ENCODE measurements at places on chromosomes 2 and 18. TPM values are rescaled to one million over a fixed set of nuclear protein-coding genes. Genes with fewer than 3 reads are reported as not detected.

- DNase-seq: no peak
Measured at GRCh38 chr2:16253291-16253690, 312.9 kb downstream of the MYCN start.

DNA sequence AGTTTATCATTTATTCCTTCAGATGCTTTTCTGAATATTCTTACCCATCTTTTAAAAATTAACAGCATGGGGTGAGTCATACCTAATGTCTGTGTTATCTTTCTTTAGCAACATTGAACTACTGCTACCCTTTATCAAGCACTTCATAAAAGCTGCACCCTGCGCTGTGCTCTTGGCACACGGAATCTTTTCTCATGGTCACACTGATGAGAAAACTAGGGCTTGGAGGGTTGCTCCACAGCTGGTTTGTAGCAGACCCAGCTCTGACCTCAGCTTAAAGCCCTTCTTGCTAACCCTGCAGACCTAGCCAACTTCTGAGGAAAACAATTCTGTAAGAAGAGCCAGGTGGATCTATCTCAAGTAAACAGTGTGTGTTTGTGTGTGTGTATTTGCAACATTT is 106.3 kb downstream of the RNF144A start:
- DNase-seq: no peak

DNA sequence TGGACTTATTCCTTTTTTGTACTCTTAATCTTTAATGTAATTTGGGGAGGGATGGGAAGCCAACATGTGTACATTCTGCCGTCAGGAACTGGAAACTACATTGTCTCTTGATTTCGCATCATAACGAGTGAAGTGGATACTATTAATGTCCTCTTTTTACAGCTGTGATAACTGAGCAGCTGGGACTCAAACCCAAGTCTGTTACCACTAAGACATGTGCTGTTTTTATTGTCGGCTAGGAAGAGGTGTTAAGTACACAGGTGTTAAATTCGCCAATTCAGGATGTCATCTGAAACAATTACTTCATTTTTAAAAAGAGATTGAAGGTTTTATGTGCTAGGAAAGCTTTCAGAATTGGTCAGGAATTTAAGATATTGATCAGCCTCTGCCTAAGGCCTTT is 6.9 kb downstream of the GMCL1 start:
- no peak for DNase-seq

- peak; percentile 17 for DNase-seq
Measured at GRCh38 chr2:75221862-75222261, 22.5 kb upstream of the TACR1 start.

CROCC2 gene
- polyA plus RNA-seq: not detected

DNA sequence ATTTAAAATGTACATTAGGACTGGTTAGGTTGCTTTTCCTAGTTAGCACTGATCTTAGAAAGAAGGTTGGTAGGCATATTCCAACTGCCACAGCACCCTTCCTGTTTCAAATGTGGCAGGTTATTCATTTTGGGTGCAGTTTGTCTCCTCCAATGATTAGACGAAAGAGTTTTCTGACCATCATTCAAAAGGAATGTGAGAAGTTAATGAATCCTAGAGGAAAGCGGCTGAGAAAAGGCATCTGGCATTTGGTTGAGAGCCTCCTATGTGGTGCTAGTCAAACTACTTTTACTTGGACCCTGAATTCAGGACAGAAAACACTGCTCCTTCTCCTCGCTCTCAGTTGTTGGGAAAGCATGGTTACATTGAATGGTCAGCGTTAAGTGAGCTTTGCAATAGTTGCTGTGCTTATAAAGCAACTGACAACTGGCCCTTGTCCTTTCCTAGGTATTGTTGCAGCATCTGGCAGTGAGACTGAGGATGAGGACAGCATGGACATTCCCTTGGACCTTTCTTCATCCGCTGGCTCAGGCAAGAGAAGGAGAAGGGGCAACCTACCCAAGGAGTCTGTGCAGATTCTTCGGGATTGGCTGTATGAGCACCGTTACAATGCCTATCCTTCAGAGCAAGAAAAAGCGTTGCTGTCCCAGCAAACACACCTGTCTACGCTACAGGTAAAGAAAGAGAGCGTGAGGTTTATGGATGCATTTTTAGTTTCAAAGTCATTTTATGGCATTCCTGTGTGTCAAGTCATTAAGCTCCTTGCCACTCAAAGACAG is 6.1 kb downstream of the TGIF1 start:
- no peak for DNase-seq

LYG1 gene
- polyA plus RNA-seq: 0.70 TPM

SETBP1 gene
- polyA plus RNA-seq: 2.6 TPM

GRCh38 chr2:43737855-43738254 is 36.0 kb upstream of the DYNC2LI1 start:
- no peak for DNase-seq

- no peak for DNase-seq
Measured at GRCh38 chr2:19045151-19045550, 313.3 kb downstream of the OSR1 start.

- DNase-seq: no peak
Measured at GRCh38 chr2:78260861-78261260, 738.7 kb upstream of the LRRTM4 start.

- peak; percentile 80 for DNase-seq
Measured at GRCh38 chr2:71882949-71883472, 264.7 kb downstream of the CYP26B1 start.

LYG2 gene
- not detected for polyA plus RNA-seq

DNA sequence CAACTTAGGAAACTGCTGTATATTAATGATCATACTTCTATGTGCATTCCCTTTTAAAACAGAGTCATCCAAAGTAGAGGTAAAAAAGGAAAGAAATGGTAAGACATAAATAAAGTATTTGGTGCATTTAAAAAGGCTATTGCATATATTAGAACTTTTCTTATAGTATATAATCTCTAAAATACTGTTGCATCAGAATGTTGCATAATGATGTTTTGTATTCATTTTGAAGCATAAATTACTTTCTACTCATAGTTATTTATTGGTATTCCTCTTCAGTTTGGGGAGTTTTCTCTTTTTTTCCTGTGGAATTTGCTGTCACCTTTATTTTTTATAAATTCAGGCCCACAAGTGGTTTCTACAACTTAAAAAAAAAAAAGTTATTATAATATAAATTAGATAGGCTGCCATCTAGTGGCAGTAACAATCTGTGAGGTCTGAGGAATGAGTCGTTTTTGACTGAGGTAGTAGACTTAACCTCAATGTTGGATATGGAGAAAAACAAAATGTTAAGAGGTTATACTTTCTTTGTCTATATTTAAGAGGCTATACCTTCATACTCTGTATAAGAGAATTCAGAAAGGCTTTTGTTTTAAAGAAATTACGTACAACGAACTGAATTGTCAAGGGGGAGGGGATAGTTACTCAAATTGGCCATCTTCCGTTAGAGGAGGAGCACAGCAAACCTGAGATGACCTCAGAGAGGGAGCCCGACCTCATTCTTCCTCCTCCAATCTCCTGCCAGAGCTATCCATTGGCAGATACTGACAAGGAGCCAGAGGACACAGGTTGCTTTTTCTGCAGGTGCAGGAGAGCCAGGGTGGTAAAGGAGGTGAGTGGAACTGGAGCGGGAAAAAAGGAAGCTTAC is 23.8 kb downstream of the ANKAR start:
- peak; percentile 16 for DNase-seq

DNA sequence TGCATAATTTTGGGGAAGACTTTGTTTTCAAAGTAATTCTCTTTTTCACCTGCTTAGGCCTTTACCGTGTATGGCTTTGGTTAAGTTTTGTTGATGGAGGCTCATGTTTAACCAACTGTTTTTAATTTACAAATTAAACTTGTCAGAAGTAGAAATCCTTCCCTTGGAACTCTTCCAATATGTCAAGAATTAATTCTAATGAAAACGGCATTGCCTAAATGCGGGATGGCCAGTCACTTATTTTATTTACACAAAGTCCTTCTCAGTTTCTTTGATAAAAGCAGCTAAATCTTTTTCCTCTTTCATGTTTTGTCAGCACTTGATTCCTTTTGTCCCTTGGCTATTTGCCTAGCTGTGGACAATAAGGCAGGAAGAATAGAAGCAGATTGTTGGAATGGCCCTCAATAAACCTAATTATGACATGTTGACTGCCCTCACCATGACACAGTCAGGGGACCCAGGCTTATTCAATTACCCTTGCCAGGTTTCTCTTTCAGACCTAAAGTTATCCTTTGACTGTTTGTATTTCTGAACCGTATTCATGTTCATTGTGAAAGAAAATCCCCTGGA is 26.3 kb downstream of the PAX3 start:
- DNase-seq: no peak

DNA sequence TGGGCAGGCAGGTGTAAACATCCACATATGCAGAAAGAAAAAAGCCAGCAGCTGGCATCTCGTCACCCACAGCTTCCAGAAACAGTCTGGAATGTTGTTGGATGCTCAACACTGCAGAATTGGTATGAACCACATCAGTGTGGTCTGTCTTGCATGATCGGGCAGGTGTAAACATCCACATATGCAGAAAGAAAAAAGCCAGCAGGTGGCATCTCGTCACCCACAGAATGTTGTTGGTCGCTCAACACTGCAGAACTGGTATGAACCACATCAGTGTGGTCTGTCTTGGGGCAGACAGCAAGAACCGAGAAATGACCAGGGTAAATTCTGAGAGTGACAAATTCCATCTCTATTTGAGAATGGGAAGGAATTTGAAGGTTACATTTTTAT is 39.6 kb downstream of the DOCK10 start:
- DNase-seq: no peak

- DNase-seq: peak; percentile 67
Measured at GRCh38 chr2:157894694-157895435, 18.7 kb upstream of the ACVR1 start.

DNA sequence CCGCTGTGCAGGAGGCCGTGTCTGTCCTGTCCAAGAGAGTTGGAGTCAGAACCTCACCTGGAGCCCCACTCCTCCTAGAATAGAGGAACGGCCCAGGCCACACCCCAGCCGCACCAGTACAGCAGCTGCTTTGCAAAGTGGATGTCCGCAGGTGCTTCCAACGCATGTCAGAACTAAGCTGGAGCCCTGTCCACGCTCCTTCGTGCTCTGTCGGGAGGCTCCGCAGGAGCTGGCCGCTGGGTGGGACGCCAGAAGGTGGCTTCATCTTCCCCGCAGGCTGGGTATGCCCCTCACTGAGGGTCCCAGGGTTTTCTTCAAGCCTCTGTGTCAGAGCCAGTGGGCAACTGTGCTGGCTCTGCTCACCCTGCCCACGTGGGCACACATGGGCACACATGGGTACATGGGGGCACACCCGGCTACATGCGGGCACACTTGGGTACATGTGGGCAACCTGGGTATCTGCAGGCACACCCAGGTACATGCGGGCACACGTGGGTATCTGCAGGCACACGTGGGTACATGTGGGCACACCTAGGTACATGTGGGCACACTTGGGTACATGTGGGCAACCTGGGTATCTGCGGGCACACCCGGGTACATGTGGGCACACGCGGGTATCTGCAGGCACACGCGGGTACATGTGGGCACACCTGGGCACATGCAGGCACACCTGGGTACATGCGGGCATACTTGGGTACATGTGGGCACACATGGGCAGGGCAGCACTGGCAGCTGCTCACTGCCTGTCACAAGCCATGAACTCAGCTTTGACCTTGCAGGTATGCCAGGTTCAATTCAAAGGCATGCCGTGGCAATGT is 67.1 kb upstream of the CTDP1 start:
- DNase-seq: no peak

SERPINB11 gene
- not detected for polyA plus RNA-seq

DNA sequence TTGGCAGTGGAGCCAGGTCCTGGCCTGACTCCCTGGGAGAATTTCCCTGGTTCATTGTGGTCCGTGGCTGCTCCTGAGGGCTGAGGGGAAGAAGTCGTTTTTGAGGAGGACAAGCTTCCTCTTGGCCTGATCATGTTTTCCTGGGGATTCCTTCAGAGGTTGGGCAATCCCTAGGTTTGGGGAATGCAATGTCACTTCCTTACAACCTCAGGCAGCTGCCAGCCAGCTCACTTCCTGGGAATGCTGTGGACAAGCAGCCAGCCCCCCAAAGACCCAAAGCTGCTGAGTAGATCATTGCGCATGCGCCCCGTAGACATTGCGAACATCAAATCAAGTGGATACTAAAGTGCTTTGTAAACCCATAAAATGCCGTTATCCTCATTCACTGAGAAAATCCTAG is 7.7 kb upstream of the DNMT3A start:
- DNase-seq: no peak

GRCh38 chr2:128622371-128622770 is 303.7 kb upstream of the HS6ST1 start:
- DNase-seq: no peak
